ENCODE measurements at places on chromosomes 3 and 15. TPM values are rescaled to one million over a fixed set of nuclear protein-coding genes. Genes with fewer than 3 reads are reported as not detected.
A peak's percentile ranks its signal among the peaks of the same experiment; 100 is the strongest.

- DNase-seq, result no peak
Observed at GRCh38 chr3:130529486-130530215, 12.7 kb downstream of the COL6A6 start.

DNA sequence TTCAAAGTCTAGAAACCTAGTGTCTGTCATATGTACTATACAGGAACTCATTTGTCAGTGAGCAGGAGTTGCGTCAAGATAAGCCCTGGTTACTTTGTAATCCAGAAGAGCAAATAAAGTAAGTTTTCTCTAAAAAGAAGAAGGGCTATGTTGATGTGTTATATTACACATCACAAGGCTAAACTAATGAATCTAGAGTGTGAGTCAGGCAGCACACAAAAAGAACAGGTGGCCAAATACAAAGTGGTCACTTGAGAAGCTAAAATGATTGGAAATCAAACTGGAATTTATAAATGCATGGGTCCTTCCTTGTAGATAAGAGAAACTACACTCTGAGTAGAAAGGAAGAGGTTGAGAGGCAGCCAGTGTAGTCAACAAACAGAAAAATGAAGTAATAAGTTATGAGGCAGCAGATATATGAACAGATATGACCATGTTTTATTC is 771.6 kb downstream of the DIPK2A start:
- peak; percentile 70 for DNase-seq

DNA sequence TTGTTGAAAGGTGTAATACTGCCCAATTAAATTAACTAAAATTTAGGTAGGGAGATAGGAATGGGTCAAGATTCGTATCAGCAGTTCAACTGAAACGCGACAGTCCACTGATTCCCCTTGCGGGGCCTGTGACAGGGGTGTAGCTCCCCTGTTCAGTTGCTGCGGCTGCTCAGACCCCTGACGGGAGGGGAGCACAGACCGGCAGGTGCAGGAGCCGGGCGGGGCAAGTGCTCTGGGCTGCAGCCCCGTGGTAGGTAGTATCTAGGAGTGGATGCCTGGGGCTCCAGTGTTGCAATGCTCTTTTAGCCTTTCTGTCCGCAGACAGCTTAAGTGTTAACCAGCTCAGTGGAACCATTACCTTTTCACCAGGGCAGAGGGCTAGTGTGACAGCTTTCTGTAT is 164.9 kb downstream of the ROBO2 start:
- DNase-seq, result no peak

DNA sequence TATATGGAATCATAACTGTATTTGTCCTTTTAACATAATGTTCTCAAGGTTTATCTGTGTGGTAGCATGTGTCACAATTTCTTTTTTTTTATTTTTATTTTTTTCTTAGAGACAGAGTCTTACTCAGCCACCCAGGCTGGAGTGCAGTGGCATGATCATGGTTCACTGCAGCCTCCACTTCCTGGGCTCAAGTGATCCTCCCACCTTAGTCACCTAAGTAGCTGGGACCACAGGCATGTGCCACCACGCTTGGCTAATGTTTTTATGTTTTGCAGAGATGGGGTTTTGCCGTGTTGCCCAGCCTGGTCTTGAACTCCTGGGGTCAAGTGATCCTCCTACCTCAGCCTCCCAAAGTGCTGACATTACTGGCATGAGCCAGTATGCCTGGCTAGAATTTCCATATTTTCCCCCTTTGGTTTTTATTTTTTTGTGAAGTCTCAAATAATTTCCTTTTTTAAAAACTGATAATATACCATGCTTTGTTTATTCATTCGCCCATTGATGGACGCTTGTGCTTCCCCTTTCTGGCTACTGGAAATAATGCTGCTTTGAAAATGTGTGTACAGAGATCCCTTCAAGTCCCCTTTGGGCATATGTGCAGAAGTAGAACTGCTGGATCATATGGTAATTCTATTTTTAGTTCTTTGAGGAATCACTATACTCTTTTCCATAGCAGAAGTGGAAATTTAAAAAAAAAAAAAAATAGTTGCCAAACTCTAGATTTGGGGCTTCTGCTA is 28.4 kb downstream of the TMEM40 start:
- no peak for DNase-seq

DNA sequence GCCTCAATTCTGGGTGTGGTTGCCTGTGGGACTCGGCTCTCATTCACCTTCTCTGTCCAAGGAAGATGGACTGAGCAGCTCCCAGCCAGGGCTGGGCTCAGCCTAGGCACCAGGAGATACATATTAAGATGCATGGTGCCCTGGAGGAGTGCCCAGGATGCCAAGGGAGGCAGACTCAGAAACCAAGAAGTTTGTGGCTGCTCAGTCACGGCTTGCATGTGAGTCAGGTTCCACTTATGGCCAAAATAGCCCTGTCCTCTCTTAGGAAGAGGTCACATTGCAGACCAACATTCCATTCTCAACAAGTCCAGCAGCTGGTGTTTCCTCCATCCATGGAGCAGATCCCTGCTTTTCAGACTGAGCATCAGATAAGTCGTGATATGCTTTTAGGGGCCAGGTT is 21.8 kb downstream of the CDCP1 start:
- no peak for DNase-seq

DNA sequence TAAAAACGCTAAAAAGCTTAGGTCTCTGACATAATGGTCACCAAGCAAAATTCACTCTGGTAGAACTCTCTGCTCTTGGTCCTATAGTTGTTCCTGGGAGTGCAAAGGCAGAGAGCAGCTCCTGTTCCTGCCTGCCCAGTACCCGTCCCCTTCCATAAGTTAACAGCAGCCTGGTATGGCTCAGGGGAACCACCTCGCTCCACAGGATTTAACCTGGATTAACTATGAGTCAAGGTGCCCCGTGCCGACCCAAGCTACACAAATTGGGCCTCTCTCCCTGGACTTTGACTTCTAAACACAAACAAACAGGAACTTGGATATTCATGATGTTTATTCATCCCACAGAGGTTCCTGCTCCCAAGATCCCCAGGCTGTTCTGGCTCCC is 32.1 kb downstream of the SCAP start:
- no peak for DNase-seq

DNA sequence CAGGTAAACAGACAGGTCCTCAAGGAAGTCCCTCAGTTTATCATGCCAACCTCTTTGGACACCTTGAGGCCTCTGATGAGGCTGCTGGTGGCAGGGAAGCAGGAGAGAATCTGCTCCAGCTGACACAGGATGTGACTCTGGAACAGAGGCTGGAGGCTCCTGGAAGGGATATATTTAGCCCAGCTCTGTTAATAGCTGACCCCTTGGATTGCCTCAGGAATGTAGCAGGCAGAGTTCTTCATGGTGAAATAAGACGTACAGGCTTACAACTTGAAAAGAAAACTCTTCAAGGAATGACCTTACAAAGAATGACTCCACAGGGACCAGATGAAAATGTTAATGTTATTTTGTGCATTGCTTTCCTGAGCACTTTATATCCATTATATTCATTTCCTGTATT is 90.5 kb downstream of the AQP9 start:
- DNase-seq, result no peak

The CLDN16 gene
- not detected for total RNA-seq

The CTDSPL gene
- total RNA-seq, result 37.4 TPM

The AADACL2 gene
- not detected for total RNA-seq

The SLC7A14 gene
- not detected for total RNA-seq

The PLSCR5 gene
- total RNA-seq, result not detected
